Neural crest cell (in vitro differentiated cells): ENCODE measurements at places on chromosomes 11 and 22. TPM values are rescaled to one million over a fixed set of nuclear protein-coding genes. Genes with fewer than 3 reads are reported as not detected.

TMEM132A gene
- 195 and 216 TPM in 2 replicates for total RNA-seq

CADM1 gene
- total RNA-seq, result 112 and 121 TPM in 2 replicates

DCDC1 gene
- total RNA-seq, result 2.3 and 2.6 TPM in 2 replicates

SCGB1D2 gene
- not detected in 2 replicates for total RNA-seq

VWA5A gene
- total RNA-seq, result 6.1 and 6.4 TPM in 2 replicates

NXPE1 gene
- not detected in 2 replicates for total RNA-seq

ARL2 gene
- total RNA-seq, result 112 and 117 TPM in 2 replicates

DNHD1 gene
- total RNA-seq, result 10.2 and 12.6 TPM in 2 replicates

SH3BP1 gene
- 36.4 and 36.6 TPM in 2 replicates for total RNA-seq

DEFB131B gene
- not detected in 2 replicates for total RNA-seq

CD44 gene
- total RNA-seq, result 0.65 and 1.4 TPM in 2 replicates
